ENCODE measurements at places on chromosomes 6 and 20.

DNA sequence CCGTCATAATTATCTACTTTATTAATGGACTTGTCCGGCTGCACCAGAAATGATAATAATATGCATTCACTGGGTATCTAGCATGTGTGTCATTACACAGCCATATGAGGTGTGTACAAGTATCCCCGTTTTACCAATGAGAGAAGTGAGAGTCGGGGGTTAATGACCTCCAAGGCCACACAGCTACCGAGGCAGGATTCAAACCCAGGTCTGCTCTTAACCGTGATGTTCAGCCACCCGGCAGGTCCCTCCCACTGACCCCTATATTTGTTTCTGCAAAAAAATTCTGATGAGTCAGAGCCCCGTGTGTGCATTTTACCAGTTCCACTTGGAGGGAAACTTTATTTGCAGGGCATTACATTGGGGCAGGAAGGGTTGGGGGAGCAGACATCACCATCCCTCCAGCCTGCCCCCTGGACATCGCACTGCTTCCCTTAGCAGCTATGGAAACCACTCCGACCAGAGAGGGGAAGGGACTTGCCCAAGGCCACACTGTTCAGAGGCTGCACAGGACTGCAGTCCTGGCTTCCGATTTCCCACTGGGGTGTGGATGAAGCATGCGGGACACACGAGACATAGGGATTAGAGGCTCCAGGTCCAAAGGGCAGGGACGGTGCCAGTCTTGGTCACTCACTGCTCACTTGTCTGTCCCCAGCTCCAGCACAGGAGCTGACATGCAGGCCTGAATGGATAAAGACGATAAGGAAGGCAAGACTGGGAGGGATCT is 10.1 kb upstream of the SRC start:
- DNase-seq: no peak

- no peak for DNase-seq
These were observed 197.8 kb downstream of the OGFRL1 start for GRCh38 chr6:71486461-71486860.

- no peak for DNase-seq
These were observed 66.1 kb downstream of the CD24 start for GRCh38 chr6:106908386-106908840.

- DNase-seq: no peak
These were observed 47.1 kb upstream of the SLC22A16 start for GRCh38 chr6:110523451-110524021.

DNA sequence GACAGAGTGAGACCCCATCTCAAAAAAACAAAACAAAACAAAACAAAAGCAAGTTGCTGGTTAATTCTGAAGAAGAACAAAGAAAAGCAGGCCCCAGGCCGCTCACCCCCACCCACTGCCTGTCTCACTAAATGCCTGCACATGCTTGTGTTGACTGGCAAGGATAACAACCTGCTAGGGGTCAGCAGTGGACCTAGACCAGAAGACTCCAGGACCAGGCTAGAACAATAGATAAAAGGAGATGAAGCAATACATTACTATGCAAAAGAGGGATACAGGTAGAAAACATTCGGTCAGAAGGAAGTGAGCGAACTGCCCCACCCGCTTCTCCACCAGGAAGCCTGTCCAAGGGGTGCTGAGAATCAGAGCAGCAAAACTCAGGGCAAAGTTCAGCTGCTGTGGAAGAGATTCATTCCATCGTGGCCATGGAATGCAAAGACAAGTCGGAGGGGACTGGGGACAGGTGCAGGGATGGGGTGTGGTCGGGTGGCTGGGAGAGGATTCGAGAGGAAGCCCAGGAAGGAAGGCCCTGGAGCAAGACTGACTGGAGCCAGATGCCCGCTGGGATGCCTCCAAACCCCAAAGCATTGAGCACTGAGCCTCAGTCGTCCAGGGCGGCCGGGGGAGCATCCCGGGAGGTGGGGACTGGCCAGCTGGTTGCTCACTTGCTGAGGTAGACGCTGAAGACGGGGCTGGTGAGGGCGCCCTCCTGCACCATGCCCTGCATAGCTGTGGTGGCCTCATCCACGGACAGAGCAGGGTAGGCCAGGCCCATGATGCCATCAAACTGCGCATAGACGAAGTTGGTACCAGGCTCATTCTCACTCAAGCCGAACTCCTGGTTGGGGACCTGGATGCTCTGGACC is 5.3 kb downstream of the PGC start:
- no peak for DNase-seq

- DNase-seq: no peak
These were observed 40.3 kb downstream of the PLCG1 start for GRCh38 chr20:41177636-41178035.

- no peak for DNase-seq
These were observed 81.1 kb upstream of the AGPAT4 start for GRCh38 chr6:161354956-161355355.

DNA sequence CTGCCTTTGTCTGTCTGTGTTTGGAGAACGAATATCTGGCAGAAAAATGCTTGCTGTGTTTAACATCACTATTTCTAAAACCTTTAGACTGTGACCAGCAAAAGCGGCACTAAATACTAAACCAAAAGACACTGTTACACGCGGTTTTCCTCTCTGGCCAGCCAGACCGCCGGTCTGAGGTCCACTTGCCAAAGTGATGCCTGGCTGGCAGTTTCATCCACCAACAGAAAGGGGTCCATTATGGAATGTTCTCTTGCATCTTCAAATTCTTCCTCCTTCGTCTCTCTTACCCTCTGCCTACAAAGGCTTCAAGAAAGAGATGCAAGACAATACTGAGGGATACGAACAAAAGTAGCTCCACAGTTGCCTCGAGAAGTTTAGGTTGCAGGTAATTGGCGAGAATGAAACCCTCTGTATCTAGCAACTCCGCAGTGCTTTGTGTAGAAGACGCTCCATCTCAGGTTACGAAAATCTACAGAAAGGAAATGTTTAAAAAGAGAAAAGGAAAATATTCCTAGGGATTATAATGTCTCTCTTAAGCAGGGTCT is 176.6 kb downstream of the TRIM27 start:
- DNase-seq: no peak

DNA sequence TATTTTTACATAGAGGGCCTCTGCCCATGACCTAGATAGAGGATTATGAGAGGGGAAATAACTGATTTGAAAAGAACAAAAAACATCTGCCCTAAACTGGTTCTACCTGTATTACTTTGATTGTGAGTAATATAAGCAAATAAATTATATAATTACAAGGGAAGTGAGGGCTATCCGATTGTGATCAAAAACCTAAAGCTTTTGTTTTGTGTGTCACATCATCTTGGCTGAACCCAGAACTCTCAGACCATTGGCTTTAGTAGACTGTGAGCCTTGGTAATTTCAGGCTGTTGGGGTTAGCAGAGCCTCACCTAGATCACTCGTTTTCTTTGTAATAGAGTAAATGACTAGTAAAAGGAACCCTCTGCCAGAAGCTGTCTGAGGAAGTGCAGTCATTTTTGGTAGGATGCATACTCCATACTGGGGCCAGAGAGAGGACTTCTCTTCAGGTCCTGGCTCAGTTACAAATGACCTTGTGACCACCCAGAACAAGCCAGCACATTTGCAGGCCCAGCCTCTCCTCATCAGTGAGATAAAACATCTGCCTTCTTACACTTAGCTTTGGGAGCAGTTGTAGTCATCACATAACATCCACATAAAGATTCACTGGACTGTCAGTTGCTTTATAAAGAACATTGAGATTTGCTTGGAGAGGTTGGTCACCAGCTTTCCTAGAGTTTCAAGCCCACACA is 13.5 kb downstream of the STK35 start:
- DNase-seq: no peak

GRCh38 chr6:37741757-37742400 is 44.2 kb upstream of the MDGA1 start:
- DNase-seq: no peak

- no peak for DNase-seq
These were observed 117.1 kb upstream of the FBXL4 start for GRCh38 chr6:99064834-99065233.

DNA sequence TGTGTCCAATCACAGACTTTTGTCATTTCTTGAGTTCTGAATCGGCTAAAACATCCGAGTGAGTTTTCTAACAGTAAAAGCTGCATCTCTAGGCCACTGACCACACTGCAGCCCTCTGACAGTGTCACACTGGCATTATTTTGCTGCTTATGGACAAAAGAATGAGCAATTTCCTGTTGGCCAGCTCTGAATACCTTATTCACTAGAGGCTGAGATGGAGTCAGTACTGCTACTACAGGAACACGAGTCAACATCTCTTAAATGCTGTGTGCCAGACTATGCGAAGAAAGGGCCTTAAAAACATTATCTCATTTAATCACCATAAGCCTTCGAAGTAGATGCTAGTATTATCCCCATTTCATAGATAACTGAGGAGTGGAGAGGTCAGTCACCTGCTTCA is 42.5 kb upstream of the IPCEF1 start:
- DNase-seq: no peak

GRCh38 chr6:133889557-133890403 is 867 bp downstream of the TCF21 start:
- no peak for DNase-seq

DNA sequence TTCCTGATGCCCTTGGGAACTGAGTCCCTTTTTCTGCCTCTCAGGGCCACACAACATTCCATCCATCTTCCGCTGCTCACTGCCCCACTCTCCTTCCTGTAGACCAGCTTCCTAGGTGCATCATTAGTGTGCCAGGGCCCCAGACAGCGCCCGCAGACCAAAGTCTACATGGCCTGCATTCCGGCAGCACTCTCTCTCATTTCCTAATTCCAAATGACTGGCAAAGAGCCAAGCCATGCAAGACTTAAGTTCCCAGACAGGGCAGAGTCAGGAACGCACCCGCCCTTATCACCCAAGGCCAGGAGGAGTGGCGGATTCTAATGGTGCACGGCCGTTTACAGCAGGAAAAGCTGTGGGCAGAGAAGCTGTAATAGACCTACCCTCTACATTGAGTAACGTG is 159.8 kb upstream of the ARID1B start:
- no peak for DNase-seq

- no peak for DNase-seq
These were observed 125.1 kb upstream of the SOX4 start for GRCh38 chr6:21468461-21468860.

- DNase-seq: no peak
These were observed 297.8 kb downstream of the PRL start for GRCh38 chr6:21999012-21999528.

DNA sequence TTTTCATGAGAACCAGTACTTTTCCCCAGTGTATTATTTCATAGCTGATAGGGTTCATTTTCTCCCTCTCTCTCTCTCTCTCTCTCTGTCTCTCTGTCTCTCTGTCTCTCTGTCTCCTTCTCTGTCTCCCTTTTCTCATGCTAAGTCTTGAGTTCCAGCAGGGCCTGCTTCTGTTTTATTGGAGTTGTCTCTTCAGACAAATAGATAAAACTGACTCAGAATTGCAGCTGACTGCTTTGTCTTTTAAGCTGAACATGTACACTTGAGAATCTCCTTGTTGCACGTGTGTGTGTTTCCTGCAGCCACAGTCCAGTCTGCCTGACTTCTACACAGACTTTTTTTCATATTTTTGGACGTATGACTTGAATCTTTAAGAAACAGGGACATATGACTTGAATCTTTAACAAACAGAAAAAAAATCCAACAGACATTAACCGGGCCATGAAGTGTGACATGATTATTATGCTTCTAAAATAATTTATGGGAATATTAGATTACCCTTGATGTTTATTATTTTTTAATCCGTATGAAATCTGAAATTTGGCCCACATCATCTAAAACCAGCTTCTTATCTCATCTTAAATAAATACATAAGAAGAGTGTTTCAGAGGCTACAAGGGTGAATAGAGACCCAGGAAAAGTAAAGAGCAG is 71.5 kb downstream of the JAG1 start:
- no peak for DNase-seq

DNA sequence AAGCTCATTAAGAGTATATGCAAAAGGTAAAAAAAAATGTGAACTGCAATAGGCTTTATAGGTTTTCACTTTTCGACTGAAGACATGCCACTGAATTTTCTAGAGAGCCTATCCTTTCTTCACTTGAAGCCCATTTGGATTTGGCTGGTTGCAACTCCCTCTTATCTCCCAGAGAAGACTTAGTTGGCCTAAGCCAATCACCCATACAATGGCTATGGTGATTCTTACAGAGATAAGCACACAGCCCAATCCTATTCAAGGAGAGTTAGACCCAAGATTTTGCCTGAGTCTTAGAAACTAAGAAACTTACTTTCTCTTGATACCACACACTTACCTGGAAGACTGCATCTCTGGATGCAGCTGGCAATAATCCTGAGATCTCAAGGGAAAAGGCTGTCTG is 167.3 kb upstream of the PTCHD4 start:
- DNase-seq: no peak

- no peak for DNase-seq
These were observed 16.2 kb downstream of the FKBP1A start for GRCh38 chr20:1376408-1377270.

DNA sequence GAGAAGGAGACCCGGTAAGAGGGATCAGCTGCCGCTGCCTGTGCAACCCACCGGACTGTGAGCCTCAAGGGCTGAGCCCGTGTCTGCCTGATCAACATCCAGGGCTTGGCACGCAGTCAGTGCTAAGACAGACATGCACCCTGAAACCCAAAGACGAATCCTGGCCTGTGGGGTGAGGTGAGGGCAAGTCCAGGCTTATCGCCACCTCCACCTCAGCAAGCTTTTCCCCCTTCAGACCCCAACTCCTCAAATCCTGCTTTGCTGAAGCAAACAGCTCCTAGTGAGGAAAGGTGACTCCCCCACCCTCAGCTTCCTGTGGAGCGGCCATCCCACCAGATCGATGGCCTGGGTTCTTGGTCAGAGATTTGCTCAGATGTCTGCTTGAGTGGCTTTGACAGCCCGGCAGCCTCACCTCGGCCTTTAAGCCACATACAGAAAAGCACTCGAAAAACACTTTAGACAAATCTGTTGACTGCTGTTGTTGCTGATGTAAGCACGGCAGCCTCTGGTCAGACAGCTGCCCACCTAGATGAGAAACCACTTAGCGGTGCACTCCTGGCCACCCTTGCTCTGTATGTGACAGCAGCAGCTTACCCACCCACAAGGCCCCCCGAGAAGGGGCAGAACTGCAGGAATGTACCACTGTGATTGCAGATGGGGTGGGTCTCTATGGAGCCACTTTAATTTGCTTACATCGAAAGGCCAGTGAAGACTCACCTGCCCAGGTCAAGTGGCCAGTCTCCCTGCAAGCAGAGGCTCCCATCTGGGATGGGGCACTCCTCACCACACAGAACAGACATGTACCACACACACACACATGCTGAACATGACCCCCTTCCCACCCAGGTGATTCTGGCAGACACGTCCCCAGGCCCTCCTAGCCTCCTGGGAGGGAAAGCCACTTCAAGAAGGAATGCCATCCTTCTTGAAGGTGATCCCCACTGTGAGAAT is 14.8 kb downstream of the MTCH1 start:
- no peak for DNase-seq

DNA sequence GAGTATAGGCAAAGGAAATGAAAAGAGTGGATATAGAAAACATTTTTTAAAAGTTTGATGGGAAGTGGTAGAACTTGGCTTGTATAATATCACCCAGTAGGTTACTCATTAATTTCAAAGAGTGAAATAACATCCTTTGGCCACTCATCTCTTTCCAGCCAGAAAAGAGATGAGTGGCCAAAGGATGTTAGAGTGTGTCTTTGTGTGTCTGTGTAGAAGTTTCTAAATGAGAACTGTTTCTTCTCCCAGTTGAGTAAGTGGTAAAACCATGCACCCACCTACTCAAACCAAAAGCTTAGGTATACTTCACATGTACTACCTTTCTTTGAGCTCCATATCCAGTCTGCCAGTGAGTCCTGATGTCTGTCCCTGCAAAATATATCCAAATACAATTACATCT is 47.7 kb upstream of the TMEM244 start:
- DNase-seq: no peak
